ENCODE measurements at places on chromosomes 6 and 20.

- DNase-seq, result no peak
Measured at GRCh38 chr6:28775405-28776129, 148.2 kb downstream of the TRIM27 start.

- no peak for DNase-seq
Measured at GRCh38 chr20:9412309-9412708, 102.1 kb upstream of the LAMP5 start.

DNA sequence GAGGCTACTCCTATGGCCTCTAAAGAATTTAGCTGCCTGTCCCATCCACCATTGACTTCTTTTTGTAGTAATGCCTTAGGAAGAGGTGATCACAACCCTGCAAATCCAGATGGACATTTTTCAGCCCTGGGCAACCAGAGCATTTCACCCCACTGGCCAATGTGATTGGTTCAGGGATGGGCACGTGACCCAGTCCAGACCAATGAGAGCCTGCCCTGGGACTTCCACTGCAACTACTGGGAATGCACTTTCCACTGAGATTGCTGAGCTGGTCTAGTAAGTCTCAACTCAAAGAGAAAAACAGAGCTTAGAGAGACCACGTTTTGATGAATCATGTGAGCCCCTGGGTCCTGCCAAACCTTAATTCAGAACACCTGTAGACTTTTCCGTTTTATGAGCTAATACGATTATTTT is 8.9 kb upstream of the UBE2V1 start:
- no peak for DNase-seq

- no peak for DNase-seq
Measured at GRCh38 chr6:835476-836160, 142.7 kb upstream of the EXOC2 start.

GRCh38 chr20:11652128-11652527 is 265.6 kb upstream of the BTBD3 start:
- DNase-seq, result no peak

DNA sequence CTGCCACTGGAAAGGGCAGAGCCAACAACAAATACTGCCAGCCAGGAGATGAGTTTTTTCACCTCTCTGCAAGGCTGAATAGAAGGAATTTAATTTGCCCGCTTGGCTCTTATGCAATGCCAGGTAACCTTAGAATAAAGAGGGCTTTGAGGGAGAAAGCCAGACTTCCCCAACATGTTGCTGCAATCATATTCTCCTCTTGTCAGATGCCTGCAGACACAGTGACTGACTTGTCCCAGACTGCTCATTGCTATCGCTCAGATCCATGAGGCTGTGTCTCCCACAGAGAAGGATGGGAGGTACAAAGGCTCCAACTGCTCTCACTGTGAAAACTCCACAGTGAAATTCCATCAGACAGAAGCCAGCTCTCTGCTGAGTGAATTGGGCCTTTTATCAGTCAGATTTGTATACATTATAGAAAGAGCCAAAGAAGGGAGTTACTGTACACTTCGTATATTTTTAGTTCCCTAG is 517.0 kb upstream of the ID4 start:
- DNase-seq, result no peak

DNA sequence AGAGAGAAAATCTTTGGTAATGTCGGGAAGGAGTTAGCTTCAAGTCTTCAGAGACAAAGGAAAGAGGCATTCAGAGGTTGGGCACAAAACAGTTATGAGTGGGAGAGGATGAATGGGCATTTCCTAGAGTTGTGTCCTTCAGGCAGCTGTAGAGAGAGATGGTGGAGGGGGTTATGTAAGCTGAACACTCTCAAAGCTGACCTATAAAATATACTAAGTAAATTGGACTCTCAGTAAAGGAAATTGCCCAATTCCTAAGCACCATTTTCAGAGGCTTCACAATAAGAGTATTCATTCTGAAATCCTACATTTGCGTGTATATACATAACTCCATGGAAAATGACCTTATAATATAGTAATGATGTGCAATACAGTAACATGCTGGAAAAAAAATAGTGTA is 161.2 kb downstream of the KCNQ5 start:
- no peak for DNase-seq

- no peak for DNase-seq
Measured at GRCh38 chr6:166242888-166243287, 65.3 kb downstream of the PRR18 start.

DNA sequence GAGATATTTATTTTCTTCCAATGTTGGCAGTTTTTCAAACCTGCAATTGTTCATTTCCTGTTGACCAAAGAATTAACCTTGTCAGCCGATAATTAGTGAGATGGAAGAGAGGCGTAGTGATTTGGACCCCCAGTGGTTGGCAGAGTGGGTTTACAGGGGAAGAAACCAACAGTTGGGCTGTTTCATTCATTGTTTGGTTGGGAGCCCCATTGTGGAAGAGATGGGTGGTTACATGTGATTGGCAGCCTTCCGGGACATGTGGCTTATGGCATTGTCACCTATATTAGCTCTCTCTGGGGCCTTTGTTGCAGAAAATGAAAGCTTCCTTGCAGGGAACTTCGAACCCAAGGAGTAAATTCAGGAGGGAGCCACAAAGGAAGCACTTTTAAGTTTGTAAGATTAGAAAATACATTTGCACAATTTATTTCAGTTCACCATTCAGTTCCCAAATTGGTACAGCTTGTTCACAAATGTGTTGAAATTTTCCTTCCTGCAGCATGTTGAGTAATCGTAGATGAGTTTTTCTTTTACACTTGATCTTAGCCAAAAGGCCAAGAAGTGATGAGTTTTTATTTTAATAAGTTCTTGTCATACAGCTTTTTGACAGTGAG is 50.3 kb upstream of the CDKAL1 start:
- no peak for DNase-seq

- no peak for DNase-seq
Measured at GRCh38 chr20:19653327-19653726, 104.7 kb upstream of the RIN2 start.

GRCh38 chr20:49821870-49822331 is 9.3 kb downstream of the SLC9A8 start:
- DNase-seq, result no peak

- DNase-seq, result no peak
Measured at GRCh38 chr6:143727035-143727434, 49.3 kb downstream of the PHACTR2 start.

DNA sequence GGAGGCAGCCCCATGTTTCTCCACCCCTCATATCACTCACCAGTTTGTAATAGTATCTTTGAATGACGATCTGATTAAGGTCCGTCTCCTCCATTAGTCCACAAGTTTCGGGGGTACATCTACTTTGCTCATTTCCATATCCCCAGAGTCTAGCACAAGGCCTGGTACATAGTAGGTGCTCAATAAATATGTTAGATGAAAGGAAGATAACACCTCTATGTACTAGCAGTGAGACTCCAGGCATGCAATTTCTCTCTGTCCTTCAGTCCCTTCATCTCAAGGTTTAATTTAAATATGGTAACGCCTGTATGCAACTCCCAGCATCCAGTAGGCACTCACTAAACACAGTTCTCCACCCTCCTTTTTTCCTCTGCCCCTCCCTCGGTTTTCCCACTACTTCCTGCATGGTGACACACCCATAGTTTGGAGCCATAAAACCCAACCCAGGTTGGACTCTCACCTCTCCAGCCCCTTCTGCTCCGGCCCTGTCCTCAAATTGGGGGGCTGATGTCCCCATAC is 461 bp upstream of the HNF4A start:
- no peak for DNase-seq

DNA sequence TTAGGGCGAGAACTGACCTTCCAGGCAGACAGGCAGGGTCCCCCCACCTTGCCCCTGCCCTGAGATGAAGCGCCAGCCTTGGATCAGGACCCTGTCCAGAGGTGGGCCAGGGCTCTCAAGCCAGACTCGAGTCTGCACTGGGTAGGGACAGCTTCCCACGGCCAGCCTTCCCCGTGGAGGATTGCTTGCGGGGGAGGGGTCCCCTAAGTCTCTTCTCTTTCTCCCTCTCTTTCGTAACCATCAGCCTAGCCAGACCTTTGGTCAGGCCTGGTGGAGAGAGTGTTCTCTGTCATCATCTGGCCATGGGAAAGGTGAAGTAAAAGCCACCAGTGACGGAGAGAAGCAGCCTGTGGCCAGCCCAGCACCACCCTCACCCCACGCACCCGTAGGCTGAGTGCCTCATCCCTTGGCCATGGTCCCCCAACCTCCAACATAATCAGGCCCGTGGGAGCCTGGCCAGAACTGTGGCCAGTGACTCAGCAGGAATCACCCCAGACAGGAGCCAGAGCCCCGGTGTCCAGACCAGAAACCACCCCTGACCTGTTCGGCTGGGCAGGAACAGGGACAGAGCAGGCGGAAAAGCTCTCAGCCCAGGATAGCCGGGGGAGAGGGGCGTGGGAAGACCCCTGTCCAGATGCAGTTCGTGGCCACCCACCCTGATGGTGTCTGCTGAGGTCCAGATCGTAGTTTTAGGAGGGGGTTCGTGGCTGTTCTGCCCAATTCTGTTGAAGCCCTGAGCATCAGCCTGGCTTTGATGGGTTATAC is 47.1 kb downstream of the SNAI1 start:
- no peak for DNase-seq

DNA sequence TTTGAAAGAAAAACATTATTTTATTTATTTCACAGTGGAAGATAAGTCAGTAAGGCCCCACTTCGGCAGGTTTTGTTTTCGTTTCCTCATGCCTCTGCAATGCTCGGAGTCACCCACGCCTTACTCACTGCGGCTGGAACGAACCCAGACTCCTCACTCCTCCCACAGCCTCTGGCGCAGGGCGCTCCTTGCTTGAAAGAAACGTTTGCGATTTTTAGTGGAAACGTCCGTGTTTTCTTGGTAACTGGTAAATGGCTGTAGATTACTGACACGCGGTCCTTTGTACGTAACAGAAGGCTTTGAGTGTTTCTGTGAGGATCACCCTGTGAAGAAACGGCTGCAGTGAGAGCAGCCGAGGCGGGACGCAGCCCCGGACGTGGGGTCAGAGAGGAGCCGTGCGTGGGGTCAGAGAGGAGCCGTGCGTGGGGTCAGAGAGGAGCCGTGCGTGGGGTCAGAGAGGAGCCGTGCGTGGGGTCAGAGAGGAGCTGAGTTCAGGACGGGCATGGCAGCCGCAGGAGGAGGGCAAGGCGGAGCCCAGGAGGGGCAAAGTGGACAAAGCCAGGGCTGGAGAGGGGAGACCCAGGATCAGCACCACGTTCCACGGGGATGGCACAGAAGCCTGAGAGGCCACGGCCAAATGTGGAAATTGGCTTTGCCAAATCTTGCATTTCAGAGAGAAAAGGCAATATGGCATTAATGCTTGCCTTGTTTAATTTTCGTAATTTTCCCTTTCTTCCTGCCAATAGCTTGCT is 198.6 kb upstream of the THBS2 start:
- DNase-seq, result no peak

DNA sequence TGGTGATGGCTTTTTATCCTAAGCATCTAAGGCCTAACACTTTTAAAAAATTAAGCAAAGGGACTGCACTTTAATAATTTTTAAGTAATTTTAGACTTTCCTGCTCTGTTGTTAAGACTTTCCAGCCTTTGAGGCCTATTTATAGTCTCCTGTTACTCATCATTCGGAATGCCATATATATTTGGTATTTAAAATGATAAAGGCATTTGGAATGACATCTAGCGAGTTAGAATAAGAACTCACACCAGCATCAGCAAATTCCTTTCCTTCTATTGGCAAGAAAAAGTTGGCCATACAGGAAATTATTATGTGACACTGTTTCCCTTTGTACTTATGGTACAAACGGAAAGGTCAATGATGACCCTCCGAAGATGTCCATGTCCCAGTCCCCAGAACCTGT is 88.1 kb upstream of the STMND1 start:
- no peak for DNase-seq

DNA sequence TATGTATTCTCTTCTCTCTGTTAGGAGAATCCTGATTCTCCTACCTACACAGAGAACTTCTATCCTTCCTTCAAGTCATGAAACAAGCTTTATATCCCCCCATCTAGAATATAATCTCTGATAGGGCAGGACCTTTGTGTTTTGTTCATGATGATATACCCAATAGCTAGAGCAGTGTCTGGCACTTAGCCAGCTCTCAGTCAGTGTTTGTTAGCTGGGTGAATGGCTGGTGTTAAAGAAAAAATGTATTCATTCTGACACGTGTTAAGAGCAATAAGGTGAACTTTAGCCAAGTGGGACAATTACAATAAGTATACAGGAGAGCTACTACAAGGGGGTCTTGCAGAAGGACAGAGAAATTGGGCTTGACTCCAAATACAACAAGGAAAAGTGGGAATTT is 34.3 kb upstream of the TNFRSF21 start:
- no peak for DNase-seq

GRCh38 chr6:149224399-149224798 is 93.1 kb upstream of the TAB2 start:
- no peak for DNase-seq

DNA sequence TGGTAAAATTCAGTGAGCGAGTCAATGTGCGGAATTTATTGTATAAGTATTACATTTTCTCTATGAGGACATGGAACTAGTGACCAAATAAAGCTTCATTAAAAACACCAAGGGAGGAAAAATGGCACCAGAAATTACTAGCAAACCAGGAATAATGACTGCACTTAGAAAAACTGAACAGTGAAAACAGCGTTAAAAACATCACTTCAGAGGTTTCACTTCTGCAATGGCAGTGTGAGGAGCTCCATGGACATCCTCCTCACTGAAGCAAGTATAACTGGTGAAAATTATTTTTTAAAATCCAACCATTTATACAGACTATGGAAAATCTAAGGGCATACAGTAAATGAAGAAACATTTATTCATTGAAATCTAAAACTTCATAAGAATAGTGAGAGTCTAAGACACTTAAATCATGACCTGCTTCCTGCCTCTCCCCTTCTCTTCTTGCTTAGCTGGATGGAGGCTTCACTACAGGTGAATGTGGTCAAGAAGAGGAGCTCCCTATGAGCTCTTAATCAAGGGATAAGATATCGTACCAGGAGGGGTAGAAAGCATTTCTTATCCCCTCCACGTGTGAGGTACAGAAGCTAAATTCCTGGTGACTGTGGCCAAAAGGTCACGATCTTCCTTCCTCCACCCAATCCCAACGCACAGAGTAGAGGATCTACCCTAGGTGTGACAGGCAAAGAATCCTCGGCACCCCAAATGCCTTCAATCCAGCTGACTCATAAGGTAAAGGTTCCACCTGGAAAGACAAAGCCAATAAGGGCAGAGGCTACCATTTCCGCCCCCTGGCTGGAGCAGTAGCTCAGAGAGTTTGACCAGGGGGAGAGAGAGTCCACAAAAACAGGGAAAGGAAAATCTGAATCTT is 12.3 kb upstream of the ASF1A start:
- DNase-seq, result no peak

GRCh38 chr6:46927066-46927465 is 5.3 kb upstream of the ADGRF5 start:
- no peak for DNase-seq

GRCh38 chr6:40399888-40400457 is 187.2 kb downstream of the LRFN2 start:
- DNase-seq, result no peak

DNA sequence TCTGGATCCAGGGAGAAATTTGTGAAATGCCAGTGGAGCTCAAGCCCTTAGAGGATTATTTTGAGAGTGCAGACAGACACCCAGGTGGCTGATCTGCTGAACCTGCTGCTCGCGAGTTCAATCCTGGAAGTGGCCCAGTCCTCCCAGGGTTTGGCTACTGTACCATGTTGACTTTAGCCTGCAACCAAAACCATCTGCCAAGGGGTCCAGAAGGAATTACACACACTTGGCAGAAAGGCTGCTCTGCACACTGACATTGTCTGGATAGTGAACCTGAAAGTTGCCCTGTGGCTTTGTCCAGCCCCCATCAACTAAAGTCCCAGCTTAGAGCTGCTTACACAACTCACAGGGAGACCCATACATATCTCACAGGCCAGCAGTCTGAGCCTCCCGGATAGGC is 21.6 kb upstream of the PI3 start:
- DNase-seq, result no peak
